Activated T-helper 17 cell treated with anti-CD3 and anti-CD28 coated beads, Interleukin-2, amount 50 U/mL, for 72 hours (primary cell): ENCODE measurements at places on chromosomes 12 and 14. TPM values are rescaled to one million over a fixed set of nuclear protein-coding genes. Genes with fewer than 3 reads are reported as not detected.
A peak's percentile ranks its signal among the peaks of the same experiment; 100 is the strongest.

GRCh38 chr12:12725086-12725955 lies 8.2 kb downstream of the CDKN1B start:
- H3K4me3 ChIP-seq: peak overlapping the region; percentile 93
- H3K36me3 ChIP-seq: peaks cover 99% of the 10 kb centered on the region
- peak overlapping the region; percentile 96 for H3K27ac ChIP-seq
- peaks cover 19% of the 10 kb centered on the region for H3K4me1 ChIP-seq
- H3K27me3 ChIP-seq: no peaks in the 10 kb centered on the region

DNA sequence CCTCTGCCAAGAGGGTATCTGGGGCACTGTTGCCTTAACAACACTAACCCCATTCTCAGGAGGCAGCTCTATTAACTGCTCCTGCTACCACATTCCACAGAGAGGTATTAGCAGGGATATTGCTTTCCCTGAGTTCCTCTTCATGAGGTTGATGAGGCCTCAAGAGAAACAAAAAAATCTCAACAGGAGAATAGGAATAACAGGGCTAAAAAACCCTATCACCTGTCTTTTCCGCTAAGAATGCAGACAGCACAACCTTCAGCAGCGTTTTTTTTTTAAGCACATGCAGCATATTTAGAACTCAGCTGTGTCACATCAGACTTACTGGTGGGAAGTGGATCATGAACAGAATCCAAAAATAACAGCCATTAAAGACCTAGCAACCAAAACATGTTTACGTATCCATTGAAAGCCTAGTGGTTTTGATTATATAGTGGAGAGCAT lies 29.2 kb downstream of the ATF7 start:
- H3K27ac ChIP-seq: no peak overlapping the region
- H3K4me3 ChIP-seq: no peak overlapping the region
- H3K27me3 ChIP-seq: no peaks in the 10 kb centered on the region
- H3K36me3 ChIP-seq: peaks cover 38% of the 10 kb centered on the region
- peaks cover 5% of the 10 kb centered on the region for H3K4me1 ChIP-seq
- ATAC-seq: no peak

GRCh38 chr14:94332063-94332583 lies 9.0 kb upstream of the SERPINA6 start:
- no peak for ATAC-seq
- H3K4me3 ChIP-seq: no peak overlapping the region
- no peaks in the 10 kb centered on the region for H3K4me1 ChIP-seq
- no peak overlapping the region for H3K27ac ChIP-seq
- no peaks in the 10 kb centered on the region for H3K27me3 ChIP-seq

DNA sequence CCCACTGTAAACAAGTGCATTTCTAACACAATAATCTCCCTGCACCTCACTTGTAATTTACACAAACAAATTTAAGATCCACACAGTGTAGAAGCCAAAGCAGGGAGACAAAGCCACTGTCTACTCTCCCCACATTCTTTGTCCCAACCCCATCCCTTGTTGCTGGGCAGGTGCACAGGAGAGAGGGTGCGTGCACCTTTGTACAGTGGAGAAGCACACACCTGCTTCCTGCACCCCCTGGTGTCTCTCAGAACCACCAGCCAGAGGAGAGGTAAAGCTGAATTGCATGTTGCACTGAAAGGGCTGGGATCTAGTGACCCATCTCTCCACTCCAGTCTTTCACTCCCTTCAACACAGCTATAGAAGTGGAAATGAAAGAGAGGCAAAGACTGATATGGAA lies 51.4 kb upstream of the IFNG-AS1 start:
- ATAC-seq: no peak
- H3K27me3 ChIP-seq: peaks cover 3% of the 10 kb centered on the region
- no peaks in the 10 kb centered on the region for H3K4me1 ChIP-seq
- no peak overlapping the region for H3K27ac ChIP-seq

WIF1 gene
- not detected for total RNA-seq

GRCh38 chr12:114834621-114835020 lies 150.6 kb upstream of the TBX3 start:
- ATAC-seq: no peak
- no peaks in the 10 kb centered on the region for H3K36me3 ChIP-seq
- H3K27me3 ChIP-seq: no peaks in the 10 kb centered on the region
- no peak overlapping the region for H3K27ac ChIP-seq
- H3K4me3 ChIP-seq: no peak overlapping the region

GRCh38 chr12:23415180-23415579 lies 534.3 kb downstream of the SOX5 start:
- no peak for ATAC-seq
- no peaks in the 10 kb centered on the region for H3K4me1 ChIP-seq
- H3K27ac ChIP-seq: no peak overlapping the region
- no peaks in the 10 kb centered on the region for H3K36me3 ChIP-seq
- no peaks in the 10 kb centered on the region for H3K27me3 ChIP-seq

CLEC1B gene
- total RNA-seq: not detected

ADAM21 gene
- total RNA-seq: not detected

DNA sequence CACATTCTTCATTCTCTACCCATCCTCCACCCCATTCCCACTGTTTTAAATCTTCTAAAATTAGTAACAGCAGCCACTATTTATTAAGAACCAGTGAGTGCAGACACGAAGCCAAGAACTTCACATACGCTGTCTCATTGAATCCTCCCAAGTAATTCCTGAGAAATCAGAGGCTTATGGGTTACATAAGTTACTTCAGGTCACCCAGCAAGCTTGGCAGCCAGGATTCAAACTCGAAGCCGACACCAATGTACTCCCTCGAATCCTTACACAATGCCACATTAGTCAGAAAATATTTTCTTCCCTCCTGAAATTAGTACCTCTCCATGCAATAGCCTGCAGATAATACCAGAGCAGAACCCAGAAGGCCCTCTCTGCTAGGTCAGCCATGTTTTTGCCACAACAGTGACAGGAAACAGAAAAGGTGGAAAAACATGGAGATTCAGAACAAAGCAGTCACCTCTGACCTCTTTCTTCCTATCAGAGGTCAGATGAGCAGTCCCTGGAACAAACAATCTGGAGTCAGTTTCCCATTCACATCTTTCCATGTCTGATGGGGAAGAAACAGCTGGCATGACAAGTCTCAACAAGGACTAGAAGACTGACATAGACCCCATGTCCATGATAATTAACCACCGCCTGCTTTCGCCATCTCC lies 16.4 kb downstream of the NID2 start:
- H3K27me3 ChIP-seq: peaks cover 5% of the 10 kb centered on the region
- no peak overlapping the region for H3K27ac ChIP-seq
- H3K4me3 ChIP-seq: no peak overlapping the region
- H3K36me3 ChIP-seq: no peaks in the 10 kb centered on the region

- H3K4me3 ChIP-seq: no peak overlapping the region
- no peaks in the 10 kb centered on the region for H3K36me3 ChIP-seq
- H3K4me1 ChIP-seq: no peaks in the 10 kb centered on the region
- no peaks in the 10 kb centered on the region for H3K27me3 ChIP-seq
- ATAC-seq: no peak
These were observed 1929.9 kb upstream of the SEL1L start for GRCh38 chr14:83463500-83464098.

FAM177A1 gene
- total RNA-seq: 52.0 TPM

DNA sequence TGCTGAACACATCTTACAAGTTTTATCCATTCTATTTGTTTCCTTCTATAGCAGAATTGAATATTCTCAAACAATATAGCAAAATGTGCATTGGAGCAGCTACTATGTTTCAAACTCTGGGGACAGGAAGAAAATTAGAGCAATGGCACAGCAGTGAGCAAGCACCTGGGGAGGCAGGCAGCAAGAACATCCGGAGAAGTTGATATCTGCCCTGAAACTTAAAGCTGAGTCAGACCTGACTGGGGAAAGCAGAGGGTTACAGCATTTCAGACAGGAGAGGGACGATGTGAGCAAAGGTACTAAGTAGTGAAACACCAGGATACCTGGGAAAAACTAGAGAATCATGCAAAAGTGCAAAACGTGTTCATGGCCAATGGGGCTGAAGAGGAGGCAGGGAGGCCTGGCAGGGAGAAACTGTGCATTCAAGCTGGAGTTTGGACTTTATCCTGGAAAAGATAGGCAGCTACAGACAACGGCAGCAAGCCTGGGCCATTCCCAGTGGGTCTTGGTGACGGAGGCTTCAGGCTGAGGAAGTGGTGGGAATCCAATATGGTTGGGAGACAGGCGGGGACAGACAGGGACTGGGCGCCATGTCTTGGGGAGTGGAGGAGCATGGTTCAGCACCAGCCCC lies 118.0 kb upstream of the CDKN3 start:
- peaks cover 15% of the 10 kb centered on the region for H3K27me3 ChIP-seq
- ATAC-seq: no peak
- no peak overlapping the region for H3K27ac ChIP-seq
- H3K36me3 ChIP-seq: no peaks in the 10 kb centered on the region
- peaks cover 5% of the 10 kb centered on the region for H3K4me1 ChIP-seq

DNA sequence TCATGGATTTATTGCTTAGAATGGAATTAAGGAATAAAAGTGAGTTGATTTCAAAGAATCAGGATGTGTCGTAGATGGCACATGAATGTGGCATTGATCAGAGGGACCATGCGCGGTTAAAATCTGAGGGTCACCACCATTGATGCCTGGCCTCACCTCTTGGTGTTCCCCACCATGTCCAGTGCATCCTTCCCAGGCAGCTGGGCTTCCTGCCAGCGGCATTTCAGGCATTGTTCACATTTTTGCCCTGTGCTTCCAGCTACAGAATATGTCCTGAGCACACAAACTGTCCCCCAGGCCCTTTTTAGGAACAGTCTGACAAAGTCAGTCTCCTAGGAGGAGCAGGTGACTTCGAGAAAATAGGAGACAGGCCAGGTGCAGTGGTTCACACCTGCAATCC lies 42.0 kb upstream of the TSPAN9 start:
- no peak for ATAC-seq
- no peaks in the 10 kb centered on the region for H3K4me1 ChIP-seq
- no peak overlapping the region for H3K4me3 ChIP-seq
- no peak overlapping the region for H3K27ac ChIP-seq
- H3K36me3 ChIP-seq: no peaks in the 10 kb centered on the region

DNA sequence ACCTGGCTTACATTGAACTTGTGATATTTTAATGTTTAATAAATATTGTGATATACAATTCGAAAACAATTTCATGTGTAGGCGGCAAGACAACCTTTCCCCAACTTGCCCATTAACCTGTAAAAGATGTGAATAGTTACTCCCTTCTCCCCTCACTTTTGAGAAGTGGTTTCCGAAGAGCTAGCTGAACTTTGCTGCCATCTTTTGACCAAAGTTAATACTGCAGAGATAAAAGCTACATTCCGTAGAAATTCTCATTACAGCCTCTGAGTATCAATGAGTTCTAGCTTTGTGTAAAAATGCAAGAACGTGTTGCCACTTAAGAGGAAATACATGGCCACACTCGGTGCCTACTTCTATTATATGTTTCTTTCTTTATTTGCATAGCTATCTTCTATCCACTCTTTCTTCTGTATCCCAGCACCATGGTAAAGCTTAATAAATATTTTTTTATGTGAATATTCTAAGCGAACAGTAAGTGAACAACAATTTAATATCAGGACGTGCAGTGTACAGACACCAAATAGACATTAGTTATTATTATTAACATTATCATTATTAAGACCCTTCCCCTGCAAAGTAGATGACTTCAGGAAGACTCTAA lies 105.1 kb upstream of the TMEM260 start:
- ATAC-seq: no peak
- H3K4me3 ChIP-seq: no peak overlapping the region
- peaks cover 12% of the 10 kb centered on the region for H3K27me3 ChIP-seq
- H3K27ac ChIP-seq: no peak overlapping the region
- no peaks in the 10 kb centered on the region for H3K4me1 ChIP-seq

- ATAC-seq: no peak
- H3K27me3 ChIP-seq: no peaks in the 10 kb centered on the region
- no peak overlapping the region for H3K27ac ChIP-seq
- no peaks in the 10 kb centered on the region for H3K4me1 ChIP-seq
- H3K36me3 ChIP-seq: no peaks in the 10 kb centered on the region
These were observed 128.7 kb downstream of the KCNH5 start for GRCh38 chr14:62916551-62916950.

- no peak overlapping the region for H3K27ac ChIP-seq
- H3K4me3 ChIP-seq: no peak overlapping the region
- H3K4me1 ChIP-seq: peaks cover 3% of the 10 kb centered on the region
- no peaks in the 10 kb centered on the region for H3K36me3 ChIP-seq
- H3K27me3 ChIP-seq: peaks cover 3% of the 10 kb centered on the region
- ATAC-seq: no peak
These were observed 189.7 kb downstream of the EPS8 start for GRCh38 chr12:15599266-15600037.

DNA sequence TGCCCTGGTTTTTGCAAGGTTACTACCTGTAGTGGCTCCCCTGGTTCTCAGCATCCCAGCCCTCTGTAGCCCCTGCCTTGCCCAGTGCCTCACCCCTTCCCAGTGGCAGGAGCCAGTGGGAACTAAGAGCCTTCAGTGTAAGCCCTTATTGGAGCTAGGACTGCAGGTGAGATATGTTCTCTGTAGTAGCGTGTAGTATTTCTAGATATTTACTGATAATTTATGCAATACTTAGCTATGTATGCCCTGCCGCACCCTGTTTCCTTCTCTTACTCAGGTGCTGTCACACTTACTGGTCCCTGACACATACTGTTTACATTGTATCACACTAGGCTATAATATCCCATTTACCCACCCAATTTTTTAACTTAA lies 3.6 kb downstream of the BMAL2 start:
- H3K27ac ChIP-seq: no peak overlapping the region
- H3K27me3 ChIP-seq: peaks cover 15% of the 10 kb centered on the region
- no peak overlapping the region for H3K4me3 ChIP-seq
- peaks cover 23% of the 10 kb centered on the region for H3K4me1 ChIP-seq
- no peak for ATAC-seq

DNA sequence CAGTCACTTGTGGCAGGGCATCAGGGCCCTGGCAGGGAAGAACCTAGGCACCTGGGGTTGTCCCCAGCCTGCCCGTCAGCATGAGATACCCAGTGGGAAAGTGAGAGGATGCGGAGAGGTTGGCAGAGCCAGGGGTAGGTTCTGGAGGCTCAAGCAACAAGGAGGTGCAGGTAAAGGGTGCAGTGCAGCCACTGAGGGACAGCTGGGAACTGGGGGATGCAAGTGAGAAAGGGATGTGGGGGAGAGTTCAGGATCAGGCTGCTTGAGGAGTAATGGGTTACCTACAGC lies 18.7 kb downstream of the VASH1 start:
- peaks cover 22% of the 10 kb centered on the region for H3K4me1 ChIP-seq
- peaks cover 13% of the 10 kb centered on the region for H3K36me3 ChIP-seq
- no peak for ATAC-seq
- no peak overlapping the region for H3K4me3 ChIP-seq

KRT7 gene
- total RNA-seq: 7.6 TPM

DNA sequence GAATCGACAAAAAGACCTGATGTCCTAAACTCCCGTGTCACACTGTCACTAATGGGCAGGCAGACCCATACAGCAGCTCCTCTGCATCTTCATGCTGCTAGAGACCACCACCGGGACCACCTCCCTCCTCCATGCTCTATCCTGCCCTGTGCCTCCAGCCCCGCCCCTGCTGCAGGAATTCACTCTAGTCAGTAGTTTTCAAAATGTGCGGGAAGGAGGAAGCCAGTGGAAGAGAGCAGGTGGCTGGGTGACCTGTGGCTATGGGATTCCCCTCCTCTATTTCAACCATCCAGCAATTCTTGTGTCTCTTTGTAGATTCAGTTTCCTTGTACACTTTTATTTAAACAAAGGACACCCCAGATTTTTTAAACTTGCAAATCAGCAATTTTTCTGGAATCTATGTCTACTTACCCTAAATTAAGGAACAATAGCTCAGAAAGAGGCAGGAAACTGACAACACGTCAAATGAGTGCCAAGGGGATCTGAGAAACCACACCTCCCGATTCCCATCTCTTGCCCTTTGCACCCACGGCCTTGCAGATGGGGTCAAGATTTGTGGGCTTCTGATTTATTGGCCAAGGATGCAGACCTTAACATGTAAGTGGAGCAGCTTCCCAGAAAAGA lies 20.4 kb upstream of the MAP1LC3B2 start:
- H3K36me3 ChIP-seq: no peaks in the 10 kb centered on the region
- peaks cover 22% of the 10 kb centered on the region for H3K4me1 ChIP-seq
- no peak overlapping the region for H3K4me3 ChIP-seq
- no peak for ATAC-seq
